ENCODE measurements at places on chromosomes 5 and 9.

- no peak for DNase-seq
Observed at GRCh38 chr5:139514486-139514856, 31.9 kb upstream of the STING1 start.

- DNase-seq = no peak
Observed at GRCh38 chr5:15080219-15080618, 208.6 kb upstream of the ANKH start.

- no peak for DNase-seq
Observed at GRCh38 chr9:68744426-68744825, 39.4 kb downstream of the PIP5K1B start.

- no peak for DNase-seq
Observed at GRCh38 chr9:77680581-77680980, 32.5 kb upstream of the GNA14 start.

GRCh38 chr5:77935506-77936364, 159.6 kb upstream of the TBCA start:
- no peak for DNase-seq

All from NCI-H1930 (cell line).